ENCODE measurements at places on chromosomes 4 and X.
A peak's percentile ranks its signal among the peaks of the same experiment; 100 is the strongest.

DNA sequence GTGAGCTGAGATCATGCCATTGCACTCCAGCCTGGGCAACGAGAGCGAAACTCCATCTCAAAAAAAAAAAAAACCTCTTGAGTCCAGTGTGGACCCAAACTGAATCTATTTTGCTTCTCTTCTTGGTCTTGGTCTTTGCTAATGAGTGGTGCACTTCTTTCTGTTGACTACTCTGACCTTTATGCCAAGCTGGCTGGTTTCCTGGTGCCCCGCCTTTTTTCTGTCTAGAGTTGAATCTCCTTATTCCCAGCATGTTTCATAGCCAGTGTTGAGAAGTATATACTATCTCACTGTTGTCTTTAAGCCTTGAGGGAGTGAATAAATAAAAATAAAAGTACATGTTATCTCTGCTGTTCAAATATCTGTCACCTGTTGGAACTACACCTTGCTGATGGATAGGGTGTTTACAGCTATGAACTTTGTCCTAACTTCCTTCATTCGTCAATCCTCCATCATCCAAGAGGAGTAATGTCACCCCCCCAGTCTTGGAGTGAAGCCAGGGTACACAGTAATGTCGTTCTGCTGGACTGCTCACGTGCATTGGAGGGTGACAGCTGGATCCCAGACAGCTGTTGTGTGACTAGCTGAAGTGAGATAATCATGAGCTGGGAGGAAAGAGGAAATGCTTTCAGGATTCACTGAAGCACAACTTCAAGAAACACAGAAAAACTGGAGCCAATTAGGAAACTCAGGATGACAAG is 99.3 kb upstream of the PRKG2 start:
- no peak for DNase-seq

DNA sequence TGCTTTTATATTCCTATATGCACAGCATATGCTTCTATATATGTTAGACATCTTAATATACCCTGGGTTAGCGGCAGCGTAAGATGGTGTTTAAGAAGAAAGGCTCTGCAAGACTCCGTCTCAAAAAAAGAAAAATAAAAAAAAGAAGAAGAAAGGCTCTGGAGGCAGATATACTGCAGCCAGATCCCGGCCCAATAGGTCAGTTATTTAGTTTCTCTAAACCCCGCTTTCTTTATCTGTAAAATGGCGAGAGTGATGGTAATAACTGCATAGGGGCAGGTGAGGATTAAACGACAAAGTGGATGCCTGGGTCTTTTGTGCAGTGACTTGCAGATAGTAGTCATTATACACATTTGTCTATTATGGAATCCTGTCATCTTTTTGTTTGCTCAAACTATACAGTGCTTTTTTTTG is 115.2 kb downstream of the NAA11 start:
- no peak for DNase-seq

- DNase-seq = no peak
Measured at GRCh38 chrX:5702890-5703289, 525.8 kb downstream of the NLGN4X start.

DNA sequence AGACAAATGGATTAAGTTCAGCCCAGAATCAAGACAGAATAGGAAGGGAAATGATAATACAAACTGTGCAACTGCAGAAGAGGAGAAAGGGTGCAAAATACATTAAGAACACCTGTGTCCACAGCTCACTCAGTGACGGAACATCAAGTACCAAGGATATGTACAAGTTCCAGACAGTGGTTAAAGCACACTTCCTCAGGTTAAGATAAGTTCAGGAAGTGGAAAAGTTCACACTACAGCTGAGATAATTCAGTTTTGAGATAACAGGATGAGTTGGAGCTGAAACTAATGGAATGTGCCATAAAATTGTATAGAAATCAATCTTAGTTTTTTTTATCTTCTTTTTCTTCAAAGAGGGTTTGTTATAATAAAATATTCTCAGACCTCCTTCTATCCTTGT is 419.4 kb downstream of the KCNIP4 start:
- no peak for DNase-seq

DNA sequence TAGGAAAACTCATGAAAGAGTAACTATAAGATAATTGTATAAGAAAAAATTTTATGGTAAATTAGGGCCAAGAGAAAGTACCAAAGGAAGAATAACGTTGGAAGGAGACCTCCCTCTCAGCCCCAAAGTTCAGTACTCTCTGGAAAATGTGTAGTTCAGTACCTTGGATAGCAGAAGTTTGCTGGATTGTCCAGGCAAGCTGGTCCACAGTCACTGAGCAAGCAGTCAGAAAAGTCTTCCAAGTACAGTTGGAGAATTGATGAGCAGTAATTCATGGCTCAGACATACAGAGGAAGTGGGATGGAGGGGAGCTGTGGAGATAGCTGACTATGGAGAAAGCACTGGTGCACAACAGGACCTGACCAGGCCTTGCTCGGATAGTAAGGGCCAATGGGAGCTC is 598.2 kb upstream of the NDST4 start:
- DNase-seq = no peak

DNA sequence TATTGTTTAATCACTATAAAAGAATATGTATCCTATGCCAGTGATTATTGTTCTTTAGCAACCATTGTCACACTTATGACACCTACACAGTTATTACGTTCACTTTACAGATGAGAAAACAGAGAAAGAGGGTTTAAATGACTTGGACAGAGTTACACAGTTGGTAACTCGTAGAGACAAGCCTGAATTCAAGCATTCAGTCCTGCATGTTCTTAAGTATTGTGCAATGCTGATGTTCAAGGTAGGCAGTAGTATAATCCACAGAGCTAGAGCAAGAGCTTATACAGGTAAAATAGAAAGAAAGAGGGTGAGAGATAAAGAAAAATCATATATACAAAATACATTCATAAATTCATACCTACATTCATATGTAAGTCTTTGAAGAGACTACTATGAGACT is 249.8 kb upstream of the ANXA10 start:
- no peak for DNase-seq

GRCh38 chr4:2280531-2281300 is 18.8 kb upstream of the MXD4 start:
- no peak for DNase-seq

DNA sequence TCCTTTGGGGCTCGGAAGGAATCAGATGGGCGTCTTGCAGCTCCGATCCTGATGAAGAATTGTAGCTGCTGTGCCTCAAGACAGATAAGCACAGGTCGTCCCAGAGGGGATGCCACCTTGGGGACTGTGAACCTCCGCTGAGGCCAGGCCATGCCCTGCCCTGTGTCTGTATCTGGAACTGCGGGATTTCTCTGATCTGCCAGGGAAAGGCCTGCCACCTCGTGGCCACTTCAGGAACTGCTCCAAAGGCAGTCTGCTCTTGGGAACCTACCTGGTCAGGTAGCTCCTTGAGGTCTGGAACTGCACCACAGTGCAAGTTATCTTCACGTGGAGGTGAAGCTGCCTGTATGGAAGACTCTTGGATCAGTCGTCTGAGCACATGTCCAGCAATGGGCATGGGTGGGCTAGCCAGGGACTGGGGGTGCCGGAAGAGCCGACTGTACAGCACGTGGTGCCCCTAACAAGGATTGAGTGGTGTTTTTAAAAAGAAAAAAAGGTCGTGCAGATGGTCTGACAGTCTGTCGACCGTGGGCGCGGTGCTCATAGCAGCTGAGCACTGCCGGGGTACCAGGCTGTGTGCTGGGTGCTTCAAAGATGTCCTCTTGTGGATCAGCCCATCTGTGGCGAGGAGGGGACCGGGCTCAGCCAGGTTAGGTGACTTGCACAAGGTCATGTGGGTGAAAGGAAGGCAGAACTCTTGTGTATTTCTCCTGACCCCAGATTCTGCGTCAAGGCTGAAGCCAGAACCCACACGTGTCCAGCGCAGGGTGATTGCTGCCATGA is 3.1 kb upstream of the GRPEL1 start:
- DNase-seq = peak; percentile 91

DNA sequence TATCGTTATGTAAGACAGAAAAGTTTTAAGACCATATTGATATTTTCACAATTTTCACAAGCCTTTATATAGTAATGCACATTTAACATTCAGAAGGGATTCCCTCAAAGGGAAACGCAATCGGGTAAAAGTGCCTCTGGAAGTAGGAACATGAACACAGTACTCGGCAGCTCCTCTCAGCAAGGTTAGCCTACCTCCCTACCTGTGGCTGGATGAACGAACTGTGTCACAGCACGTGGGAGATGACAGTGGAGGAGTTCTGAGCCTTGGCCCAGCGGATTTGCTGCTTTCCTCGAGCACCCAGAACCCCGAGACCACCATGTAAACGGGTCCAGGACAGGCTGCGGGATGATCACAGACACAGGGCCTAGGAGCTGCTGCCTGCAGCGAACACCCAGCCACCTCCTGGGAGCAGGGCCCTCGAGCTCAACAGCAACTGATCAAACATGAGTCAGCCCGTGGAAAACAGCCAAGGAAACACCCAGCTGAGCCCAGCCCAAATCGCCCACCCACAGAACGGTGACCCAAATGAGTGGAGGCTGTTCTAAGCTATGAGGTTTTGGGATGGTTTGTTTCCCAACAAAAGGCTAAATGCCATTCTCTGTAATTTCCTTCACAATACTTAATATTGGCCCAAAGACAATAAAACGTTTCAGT is 30.4 kb downstream of the FAT1 start:
- DNase-seq = no peak

- DNase-seq = no peak
Measured at GRCh38 chr4:41660352-41660751, 88.2 kb downstream of the PHOX2B start.

- peak; percentile 41 for DNase-seq
Measured at GRCh38 chr4:76279462-76279861, 27.1 kb upstream of the STBD1 start.

DNA sequence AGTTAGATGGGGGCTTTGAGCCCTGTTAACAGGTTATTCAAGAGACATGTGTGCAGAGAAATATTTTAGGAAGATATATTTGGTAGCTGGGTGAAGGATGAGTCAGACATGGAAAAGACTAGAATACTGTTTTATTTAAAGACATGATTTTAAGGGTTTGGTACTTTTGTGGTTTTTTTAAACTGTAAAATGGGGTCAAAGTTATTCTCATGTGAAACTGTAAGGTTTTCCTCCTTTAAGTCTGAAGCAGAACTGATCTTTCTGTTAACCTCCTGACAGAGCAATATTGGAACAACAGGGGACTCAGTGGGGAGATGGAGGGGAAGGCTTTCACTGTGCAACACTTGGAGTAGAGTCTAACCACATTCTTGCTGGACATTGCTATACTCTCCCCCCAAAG is 112.4 kb upstream of the LSM6 start:
- DNase-seq = no peak

DNA sequence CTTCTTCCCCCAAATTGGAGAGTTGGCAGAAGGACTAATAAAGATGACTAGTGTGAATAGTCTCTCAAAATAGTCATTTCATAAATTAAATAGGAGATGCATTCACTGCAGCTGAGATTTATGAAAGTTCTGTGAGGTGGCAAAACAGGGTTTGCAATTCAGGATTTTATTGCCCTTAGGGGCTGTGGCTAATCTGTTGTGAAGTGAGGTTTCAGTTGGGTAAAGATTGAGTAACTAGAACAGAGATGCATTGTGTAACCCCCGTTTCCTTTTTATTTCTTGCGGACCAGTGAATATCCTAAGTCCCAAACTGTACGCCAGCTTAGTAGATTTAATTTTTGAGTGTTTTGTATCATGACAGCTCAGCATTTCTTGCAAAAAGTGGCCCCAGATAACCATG is 16.2 kb upstream of the SCRG1 start:
- no peak for DNase-seq

DNA sequence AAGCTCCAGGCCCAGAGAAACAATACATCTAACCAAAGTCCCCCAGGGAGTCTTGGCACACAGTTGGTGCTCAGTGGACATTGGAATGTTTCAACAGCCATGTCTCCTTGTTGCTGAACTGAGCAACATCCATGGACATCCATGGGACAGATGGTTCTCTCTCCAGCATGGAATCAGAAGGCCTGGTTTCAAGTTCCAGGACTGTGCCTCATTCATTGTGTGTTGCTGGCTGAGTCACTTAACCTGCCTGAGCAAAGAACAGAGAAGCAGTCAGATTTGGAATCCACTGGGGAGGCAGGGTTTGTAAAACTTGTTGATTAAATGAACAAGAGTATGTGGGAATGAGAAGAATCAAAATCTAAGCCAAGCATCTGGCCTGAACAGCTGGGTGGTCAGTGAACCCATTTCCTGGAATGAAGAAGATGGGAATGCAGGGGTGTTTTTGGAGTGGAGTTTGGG is 147.9 kb downstream of the CHIC2 start:
- no peak for DNase-seq

GRCh38 chr4:153790500-153790865 is 1.6 kb upstream of the SFRP2 start:
- DNase-seq = no peak

DNA sequence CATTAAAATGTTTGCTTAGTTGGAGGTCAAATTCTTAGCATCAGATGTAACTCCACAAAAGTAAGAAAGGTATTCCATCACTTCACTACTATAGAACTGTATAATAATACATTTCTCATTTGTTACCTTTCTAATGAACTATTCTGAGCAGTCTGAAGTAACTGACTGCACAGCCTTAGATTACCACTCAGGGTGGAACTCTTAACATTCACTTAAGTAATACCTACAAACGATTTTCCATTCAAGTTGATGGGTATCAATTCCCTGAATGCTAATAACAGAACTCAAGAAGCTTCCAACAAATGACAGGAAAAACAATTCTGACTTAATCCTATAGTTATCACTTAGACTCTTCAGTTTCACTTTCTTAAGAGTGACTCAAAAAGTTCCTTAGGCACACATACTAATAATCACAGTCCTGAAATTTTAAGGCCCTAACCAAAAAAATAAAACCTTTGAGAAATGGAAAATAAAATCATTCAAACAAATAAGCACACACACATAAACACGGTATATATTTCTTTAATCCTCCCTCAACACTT is 20.9 kb downstream of the HNRNPD start:
- DNase-seq = peak; percentile 57

- DNase-seq = no peak
Measured at GRCh38 chr4:41373221-41373620, 116.5 kb downstream of the UCHL1 start.

GRCh38 chr4:38489011-38489861 is 174.8 kb upstream of the KLF3 start:
- no peak for DNase-seq

- no peak for DNase-seq
Measured at GRCh38 chrX:29308726-29309125, 721.5 kb downstream of the IL1RAPL1 start.

DNA sequence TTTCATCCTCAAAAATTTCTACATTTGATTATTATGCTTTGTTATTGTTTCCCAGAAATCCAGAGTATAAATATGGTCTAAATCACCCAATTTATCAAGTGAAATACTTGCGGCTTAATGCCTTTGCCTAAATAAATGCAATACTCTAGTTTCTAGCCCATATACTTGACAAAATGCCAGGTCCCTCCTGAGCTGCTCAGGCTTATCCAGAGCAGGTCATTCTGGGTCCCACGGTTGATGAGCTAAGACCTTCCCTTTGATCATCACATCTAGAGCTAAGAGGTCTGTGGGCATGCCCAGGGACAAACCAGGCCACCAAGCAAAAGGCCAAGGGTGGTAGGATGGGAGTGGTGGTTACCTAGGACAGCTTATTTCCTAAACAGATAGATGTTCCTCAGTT is 180.1 kb downstream of the SMIM20 start:
- no peak for DNase-seq

Measured in activated CD4-positive, alpha-beta T cell treated with anti-CD3 and anti-CD28 coated beads, Interleukin-2, Interleukin-6, amounts not matched to agents 100 ng/mL and 50 ng/mL, durations not matched to agents 16 hours and 8 hours (primary cell).